GM23338 (cell line): ENCODE measurements at places on chromosomes 16 and 17.

DNA sequence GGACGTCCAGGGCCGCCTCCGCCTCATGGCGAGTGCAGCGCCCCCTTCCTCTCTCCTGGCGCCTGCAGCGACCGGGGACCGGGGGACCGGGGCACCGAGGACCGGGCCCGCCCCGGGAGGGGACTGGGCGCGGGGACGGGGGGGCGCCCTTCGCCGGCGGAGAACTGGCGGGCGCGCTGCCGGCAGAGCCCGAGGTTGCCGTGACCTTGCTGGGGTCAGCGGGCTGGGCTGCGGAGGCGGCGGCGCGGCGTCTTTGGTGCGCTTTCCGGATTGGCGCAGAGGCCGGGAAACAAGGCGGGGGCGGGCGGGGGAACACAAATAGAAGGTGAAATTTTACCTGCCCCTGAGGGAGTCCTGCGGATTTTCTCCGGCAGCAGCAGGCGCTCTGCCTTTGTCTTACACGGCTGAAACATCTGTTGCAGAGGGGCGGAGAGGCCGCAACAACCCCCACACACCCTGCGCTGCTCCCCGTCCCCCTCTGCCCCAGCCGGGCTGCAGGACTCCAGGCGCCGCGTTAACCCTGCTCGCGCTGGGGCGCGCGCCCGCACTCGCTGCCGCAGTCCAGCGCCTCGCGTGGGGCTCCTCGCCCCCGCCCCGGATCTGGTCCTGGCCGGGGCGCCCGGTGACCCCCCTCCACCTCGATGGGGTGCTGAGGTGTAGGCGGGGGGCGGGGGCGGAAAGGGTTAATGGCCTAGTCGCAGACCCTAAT lies 53.5 kb downstream of the SREBF1 start:
- DNase-seq, result peak; percentile 89

- peak; percentile 91 for DNase-seq
Measured at GRCh38 chr16:57846078-57846697, 43.9 kb upstream of the KIFC3 start.

GRCh38 chr17:66183529-66183928 lies 8.4 kb downstream of the CEP112 start:
- DNase-seq, result no peak

GRCh38 chr17:67258821-67259468 lies 13.9 kb upstream of the HELZ start:
- no peak for DNase-seq

- no peak for DNase-seq
Measured at GRCh38 chr17:41932816-41933389, 2.5 kb downstream of the ODAD4 start.

GRCh38 chr17:81120695-81121621 lies 44.3 kb upstream of the PVALEF start:
- DNase-seq, result no peak

DNA sequence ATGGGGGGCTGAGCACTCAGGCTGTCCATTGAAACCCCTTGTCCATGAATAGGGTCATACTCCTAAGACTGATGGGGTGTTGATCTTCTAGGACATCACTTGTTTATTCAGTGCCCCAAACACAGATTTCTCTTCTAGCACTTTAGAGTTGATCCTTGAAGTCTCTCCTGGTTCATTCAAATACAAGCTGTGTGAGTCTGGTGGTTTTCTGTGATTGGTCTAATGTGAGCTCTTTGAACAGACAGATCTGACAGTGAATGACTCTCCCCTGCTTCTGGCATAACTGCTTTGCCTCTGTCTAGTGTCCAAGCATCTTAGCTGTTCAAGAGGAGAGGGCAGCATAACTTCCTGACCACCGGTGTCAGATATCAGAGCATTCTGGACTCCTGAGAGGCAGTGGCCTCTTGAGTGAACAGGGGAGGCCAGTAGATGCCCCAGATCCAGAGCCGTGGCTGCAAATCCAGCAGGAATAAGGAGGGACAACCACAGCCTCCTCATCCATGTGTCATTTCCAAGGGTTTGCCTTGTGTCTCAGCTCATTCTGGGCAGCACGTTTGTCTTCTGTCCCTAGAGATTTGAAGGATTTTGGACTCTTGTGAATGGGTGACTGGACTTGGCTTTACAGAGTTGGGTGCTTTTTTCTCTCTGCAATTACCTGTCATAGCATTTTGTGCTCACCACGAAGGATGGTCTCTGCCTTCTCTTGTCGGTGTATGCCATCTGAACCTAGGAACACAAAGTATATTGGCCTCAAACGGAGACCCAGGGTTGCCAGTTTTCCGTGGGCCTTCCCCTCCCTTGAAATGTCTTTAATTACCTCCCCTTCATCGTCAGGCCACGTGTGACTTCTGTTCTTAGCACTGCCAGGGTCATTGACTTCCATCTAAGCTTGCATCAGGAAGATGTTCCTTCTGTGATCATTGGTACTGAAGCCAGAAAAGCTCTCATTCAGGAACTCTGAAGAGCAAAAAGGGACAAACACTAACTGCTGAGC lies 13.9 kb upstream of the CLEC18C start:
- DNase-seq, result no peak

DNA sequence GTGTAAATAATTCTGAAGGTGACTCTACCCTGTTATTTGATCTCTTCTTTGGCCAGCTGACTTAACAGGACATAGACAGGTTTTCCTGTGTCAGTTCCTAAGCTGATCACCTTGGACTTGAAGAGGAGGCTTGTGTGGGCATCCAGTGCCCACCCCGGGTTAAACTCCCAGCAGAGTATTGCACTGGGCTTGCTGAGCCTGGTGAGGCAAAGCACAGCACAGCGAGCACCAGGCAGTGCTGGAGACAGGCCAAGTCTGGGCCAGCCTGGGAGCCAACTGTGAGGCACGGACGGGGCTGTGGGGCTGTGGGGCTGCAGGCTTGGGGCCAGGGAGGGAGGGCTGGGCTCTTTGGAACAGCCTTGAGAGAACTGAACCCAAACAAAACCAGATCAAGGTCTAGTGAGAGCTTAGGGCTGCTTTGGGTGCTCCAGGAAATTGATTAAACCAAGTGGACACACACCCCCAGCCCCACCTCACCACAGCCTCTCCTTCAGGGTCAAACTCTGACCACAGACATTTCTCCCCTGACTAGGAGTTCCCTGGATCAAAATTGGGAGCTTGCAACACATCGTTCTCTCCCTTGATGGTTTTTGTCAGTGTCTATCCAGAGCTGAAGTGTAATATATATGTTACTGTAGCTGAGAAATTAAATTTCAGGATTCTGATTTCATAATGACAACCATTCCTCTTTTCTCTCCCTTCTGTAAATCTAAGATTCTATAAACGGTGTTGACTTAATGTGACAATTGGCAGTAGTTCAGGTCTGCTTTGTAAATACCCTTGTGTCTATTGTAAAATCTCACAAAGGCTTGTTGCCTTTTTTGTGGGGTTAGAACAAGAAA lies 5.1 kb downstream of the STH start:
- no peak for DNase-seq
